ENCODE measurements at places on chromosomes 5 and 9.

GRCh38 chr5:179324760-179325295 lies 20.4 kb downstream of the ADAMTS2 start:
- DNase-seq, result no peak

- DNase-seq, result no peak
These were observed 79.0 kb upstream of the RAI14 start for GRCh38 chr5:34576891-34577666.

DNA sequence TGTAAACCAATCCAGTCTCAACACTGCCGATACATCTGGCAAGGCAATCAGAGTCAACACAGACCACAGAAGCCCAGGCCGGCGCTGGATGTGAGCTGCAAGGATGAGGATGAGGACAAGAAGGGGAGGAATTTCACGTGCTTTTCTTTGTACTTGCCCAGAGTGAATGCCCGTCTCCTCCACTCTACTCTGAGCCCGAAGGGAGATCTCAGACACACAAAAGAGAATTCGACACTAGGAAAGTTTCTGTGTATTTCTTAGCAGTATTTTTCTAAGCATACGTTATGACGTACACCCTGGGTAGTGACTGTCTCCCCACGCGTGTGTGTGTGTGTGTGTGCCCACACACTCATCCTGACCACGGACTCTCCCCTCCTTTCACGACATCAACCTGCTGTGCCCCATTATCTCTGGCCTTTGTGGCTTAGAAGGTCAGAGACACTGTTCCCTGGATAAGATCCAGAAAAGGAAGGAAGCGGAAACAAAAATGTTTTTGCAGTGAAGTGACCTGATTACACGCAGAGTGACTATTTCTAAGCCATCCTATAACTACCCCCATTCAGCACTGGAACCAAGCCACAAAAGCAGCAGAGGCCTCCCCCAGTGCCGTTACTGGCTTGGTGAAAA lies 227.3 kb upstream of the DAPK1 start:
- DNase-seq, result no peak

DNA sequence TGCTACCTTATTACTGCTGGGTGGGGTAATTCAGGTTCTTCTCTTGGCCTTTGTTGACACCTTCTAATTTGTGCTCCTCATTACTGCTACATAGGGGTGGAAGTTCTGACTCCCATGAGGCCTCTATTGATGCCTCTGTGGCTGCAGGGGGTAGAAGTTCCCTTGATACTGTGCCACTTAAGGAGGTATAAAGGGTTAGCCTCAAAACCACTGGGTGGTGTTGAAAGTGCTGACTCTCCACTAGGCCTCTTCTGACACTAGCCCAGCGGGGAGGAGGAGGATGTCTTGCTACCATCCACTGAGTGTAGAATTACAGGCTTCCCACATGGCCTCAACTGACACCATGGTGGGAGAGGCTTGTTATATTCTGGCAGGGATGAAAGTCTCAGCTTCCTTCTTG lies 36.7 kb upstream of the CCDC112 start:
- DNase-seq, result no peak

GRCh38 chr9:69498470-69498869 lies 173.5 kb downstream of the ENTREP1 start:
- DNase-seq, result no peak

DNA sequence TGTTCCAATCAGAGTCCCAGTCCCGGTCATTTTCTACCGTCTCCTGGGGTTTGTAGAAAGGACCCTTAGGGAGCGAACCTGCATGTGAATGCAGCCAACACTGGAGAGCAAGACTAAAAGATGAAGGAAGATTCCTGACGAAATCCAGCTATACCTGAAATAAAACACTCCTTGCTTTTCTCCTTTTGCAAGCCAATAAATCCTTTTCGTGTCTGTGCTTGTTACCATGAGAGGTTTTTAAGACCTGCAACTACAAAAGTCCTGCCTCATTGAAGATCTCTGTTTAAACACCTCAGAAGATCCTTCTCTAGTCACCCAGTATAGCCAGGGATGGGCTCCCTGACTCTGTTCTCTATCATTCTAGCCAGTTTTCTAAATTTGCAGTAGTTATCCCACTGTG lies 10.0 kb upstream of the SLC34A1 start:
- DNase-seq, result no peak

GRCh38 chr9:79461712-79462111 lies 110.1 kb upstream of the TLE4 start:
- DNase-seq, result no peak

GRCh38 chr9:94850540-94851434 lies 124.3 kb downstream of the AOPEP start:
- DNase-seq, result no peak

GRCh38 chr5:87367243-87367642 lies 45.5 kb downstream of the CCNH start:
- DNase-seq, result no peak
